Anterior cingulate cortex (tissue), 58 donors: ENCODE measurements at places on chromosomes 5 and 9.

- no peak for DNase-seq
Measured at GRCh38 chr5:67672636-67673035, 476.0 kb upstream of the CD180 start.

- DNase-seq = no peak
Measured at GRCh38 chr5:113202746-113203716, 226.4 kb downstream of the DCP2 start.

DNA sequence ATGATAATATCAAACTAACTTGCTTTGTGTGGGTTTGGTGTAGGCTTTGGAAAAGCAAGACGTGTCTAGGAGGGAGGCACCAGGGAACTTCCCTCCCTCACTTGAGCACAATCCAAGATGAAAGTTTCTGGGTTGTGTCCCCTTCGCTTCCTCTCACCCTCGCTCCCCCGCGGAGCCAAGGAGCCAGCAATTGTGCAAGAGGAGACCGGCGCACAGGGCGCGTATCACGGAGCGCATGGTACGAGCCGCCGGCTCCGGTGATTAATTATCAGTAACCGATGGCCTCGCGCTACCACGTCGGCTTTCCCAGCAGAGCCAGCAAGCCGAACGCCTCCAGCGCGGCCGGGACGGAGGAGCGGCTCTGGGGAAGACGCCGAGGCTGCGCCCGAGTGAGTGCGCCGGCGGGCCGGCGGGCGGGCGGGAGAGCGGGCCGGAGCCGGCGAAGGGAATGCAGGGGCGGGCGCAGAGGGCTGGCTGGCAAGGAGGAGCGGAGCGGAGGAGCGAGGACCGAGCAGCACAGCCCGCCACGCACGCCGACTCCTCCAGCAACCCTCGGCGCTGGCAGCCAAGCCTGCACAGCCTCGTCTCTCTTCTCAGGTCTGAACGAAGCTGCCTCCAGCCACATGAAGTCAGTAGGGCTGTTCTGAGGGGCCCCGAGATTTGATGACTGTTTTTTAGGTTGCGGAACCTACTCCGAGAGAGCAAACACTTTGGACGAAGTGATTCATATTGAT is 143.6 kb downstream of the BNC2 start:
- peak; percentile 33 for DNase-seq

- DNase-seq = no peak
Measured at GRCh38 chr5:158911693-158912363, 187.9 kb downstream of the EBF1 start.

GRCh38 chr5:7364226-7364875 is 31.6 kb upstream of the ADCY2 start:
- DNase-seq = no peak

- peak; percentile 52 for DNase-seq
Measured at GRCh38 chr5:151020304-151021110, at the start of gene GPX3. TSS of gene GPX3 (plus strand) at chr5:151020591. CDS start at chr5:151020655, 64 bp downstream.

GRCh38 chr5:66582499-66583165 is 13.6 kb upstream of the MAST4 start:
- no peak for DNase-seq

- DNase-seq = no peak
Measured at GRCh38 chr5:94433397-94434163, 184.8 kb downstream of the KIAA0825 start.

GRCh38 chr9:130264414-130265350 is 878 bp upstream of the HMCN2 start:
- no peak for DNase-seq

DNA sequence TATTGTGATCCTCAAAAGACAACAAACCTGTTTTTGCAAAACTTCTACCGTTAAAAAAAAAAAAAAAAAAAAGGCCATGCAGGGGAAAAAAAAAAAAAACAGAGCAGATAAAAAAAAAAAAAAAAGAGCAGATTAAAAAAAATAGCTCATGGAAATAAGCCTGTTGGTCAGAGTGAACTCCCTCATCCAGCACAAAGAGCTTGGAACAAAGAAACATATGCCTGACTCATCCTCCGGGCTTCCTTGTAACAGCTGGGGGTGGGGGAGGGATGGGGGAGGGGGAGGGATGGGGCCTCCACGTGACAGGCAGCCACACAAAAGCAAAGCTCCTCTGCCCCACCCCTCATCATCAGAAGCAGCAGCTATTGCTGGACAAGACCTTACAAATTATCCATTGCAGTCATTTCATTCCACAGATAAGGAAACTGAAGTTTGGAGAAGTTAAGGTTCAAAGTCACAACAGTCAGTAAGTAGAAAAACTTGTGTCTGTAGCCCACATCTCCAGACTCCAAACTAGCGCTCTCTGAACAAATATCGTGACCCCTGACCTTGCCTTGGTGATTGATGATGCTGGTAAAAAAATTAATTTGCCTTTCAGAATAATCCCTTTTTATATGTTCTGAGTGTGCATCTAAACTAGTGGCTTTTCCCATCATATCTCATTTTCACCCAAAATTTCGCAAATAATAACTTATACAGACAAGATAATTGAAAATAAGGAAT is 38.9 kb downstream of the SLC35D2 start:
- peak; percentile 5 for DNase-seq

GRCh38 chr9:134814598-134815215 is 65.9 kb upstream of the FCN2 start:
- DNase-seq = no peak

DNA sequence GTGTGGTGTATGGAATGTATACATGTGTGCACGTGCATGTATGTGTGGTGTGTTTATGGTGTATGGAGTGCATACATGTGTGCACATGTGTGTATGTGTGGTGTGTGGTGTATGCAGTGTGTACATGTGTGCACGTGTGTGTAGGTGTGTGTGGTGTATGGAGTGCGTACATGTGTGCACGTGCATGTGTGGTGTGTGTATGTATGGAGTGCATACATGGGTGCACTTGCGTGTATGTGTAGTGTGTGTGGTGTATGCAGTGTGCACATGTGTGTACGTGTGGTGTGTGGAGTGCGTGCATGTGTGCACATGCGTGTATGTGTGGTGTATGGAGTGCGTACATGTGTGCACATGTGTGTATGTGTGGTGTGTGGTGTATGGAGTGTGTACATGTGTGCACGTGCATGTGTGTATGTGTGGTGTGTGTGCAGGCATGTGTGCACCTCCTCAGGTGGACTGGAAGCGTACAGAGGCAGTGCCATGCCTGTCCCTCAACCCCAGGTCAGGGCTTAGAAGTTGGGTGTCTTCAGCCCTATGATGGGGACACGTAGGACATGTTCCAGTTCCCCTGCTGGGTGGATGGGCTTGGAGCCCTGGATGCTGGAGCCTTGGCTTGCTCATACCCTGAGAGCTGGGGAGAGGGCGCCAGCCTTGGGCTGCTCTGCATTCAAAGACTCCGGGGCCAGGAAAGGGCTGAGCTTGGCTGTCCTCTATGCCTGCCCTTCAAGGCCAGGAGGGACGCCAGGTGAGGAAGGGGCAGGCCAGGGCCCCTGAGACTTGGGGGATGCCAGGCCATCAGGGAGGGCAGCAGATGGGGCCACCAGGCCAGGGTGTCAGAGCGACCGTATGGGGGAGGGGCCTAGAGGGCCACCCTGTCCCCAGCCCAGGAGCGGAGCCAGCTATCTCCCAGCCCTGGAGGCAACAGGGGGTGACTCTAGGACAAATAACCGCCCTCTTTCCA is 12.2 kb downstream of the MYMK start:
- no peak for DNase-seq

- DNase-seq = no peak
Measured at GRCh38 chr5:127586066-127586770, 62.7 kb upstream of the CTXN3 start.

DNA sequence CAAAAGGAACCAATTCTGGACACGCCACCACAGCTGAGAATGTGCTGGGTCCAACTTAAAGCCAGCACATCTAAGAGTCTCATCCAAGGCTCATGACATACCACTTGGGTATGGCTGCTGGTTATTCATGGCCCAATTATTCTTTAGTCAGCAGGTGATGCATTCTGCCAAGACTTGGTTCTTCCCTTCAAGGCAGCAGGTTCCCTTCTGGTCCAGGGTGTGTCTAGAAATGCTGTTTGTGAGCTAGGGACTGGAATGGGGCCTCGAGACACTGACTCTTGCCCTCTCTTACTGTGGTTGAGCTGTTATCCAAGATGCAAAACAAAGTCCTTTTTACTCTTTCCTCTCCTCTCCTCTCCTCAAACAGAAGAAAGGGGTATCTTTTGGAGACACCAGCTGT is 522.6 kb downstream of the HINT1 start:
- no peak for DNase-seq

- no peak for DNase-seq
Measured at GRCh38 chr9:72092820-72093219, 32.4 kb upstream of the C9orf57 start.

GRCh38 chr5:170482511-170482910 is 21.3 kb upstream of the KCNIP1 start:
- no peak for DNase-seq

- DNase-seq = no peak
Measured at GRCh38 chr5:167819406-167819805, 472.0 kb upstream of the WWC1 start.
